ENCODE measurements at places on chromosomes 11 and 22.

DNA sequence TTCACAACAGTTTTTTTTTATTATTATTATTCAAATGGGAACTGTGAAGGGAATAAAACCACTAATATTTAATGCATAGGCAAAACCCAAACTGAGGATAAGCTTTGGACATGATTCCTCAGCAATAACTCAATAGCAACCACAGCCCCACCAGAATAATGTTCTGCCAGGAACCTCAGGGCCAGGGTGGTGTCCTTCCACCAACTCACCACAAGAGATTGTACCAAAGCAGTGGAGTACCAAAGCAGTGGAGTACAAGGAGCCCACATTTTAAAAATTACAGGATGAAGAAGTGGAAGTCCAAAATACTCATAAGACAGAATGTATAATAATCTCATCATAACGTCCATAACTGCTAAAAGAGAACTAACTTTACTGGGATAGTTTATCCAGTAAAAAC is 32.5 kb upstream of the FZD4 start:
- DNase-seq = no peak

- DNase-seq = no peak
Measured at GRCh38 chr11:66546966-66547661, 411 bp downstream of the ACTN3 start.

GRCh38 chr11:132358573-132358953 is 988.1 kb downstream of the NTM start:
- DNase-seq = no peak

GRCh38 chr11:17811352-17811751 is 76.8 kb downstream of the KCNC1 start:
- no peak for DNase-seq

DNA sequence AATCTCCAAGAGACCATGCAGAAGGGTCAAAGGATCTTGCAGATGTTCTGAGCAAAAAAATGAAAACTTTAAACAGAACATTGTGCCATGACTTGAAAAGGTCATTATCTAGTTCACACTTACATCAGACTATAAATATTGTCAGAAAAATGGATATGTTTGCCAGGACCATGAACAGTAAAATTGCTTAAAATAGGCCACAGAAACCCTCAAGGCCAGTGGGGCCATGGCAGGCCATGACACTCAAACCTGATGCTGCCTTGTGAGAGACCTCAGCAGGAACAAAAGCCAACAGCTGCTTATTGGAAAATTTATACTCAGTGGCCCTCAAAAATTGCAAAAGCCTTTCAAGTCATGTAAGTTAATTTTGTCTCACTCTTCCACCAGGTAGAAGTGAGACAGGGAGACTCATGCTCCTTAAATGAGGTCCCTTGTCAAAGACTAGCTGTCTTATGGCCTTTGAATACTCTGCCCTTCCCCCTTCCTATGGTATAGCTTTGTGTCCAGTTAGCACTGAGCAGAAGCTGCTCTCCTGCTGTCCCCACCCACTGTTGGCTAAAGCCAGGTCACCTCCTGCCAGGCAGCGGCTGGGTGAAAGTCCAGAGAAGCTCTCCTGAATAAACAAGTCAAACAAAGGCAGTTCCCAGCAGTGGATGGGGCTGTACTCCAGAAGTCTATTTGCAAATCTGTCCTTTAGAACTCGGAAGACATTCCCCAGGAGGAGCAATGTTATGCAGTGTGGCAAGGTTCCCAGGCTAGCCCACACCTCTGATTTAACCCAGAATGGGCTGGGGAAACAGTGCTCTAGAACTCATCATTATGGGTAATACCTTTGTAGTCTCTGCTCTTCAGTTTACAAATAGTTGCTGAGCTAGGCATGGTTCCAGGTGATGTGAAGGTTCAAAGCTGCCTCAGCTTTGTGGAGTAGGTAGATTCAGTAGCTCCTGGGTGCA is 21.4 kb downstream of the ADM start:
- DNase-seq = no peak

DNA sequence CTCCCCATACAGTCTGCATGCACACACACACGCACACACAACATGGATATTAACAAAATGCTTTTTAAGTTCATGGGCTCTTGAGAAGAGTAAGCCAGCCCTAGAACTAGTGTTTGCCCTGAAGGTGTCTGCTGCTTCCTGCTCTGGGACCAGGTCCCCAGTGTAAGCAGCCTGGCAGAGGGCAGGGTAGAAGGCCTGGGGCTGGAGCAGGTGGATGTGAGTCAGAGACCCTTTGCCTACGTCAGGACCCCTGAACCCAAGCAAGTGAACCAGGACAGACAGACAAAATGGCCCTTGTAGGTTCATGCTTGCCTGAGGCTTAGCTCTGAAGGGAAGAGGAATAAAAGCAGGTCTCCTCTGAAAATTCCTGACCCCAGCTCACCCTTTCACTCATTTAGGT is 357.9 kb downstream of the TBC1D22A start:
- no peak for DNase-seq

- DNase-seq = no peak
Measured at GRCh38 chr11:105003151-105003550, 19.8 kb downstream of the CASP5 start.

DNA sequence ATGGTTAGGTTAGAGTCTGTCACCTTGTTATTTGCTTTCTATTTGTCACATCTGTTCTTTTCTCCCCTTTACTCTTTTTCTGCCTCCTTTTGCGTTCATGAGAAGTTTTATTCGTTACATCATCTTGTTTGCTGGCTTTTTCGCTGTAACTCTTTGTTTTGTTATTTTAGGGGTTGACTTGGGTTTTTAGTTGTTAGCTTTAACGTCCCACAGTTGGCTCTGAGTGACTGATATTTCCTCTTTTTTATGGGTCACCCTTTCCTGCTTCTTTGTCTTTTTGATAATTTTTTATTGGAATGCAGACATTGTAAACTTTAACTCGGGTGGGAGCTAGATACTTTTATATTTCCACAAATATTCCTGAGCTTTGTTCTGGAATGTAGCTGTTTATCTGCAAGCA is 13.3 kb upstream of the TNNT3 start:
- DNase-seq = no peak

DNA sequence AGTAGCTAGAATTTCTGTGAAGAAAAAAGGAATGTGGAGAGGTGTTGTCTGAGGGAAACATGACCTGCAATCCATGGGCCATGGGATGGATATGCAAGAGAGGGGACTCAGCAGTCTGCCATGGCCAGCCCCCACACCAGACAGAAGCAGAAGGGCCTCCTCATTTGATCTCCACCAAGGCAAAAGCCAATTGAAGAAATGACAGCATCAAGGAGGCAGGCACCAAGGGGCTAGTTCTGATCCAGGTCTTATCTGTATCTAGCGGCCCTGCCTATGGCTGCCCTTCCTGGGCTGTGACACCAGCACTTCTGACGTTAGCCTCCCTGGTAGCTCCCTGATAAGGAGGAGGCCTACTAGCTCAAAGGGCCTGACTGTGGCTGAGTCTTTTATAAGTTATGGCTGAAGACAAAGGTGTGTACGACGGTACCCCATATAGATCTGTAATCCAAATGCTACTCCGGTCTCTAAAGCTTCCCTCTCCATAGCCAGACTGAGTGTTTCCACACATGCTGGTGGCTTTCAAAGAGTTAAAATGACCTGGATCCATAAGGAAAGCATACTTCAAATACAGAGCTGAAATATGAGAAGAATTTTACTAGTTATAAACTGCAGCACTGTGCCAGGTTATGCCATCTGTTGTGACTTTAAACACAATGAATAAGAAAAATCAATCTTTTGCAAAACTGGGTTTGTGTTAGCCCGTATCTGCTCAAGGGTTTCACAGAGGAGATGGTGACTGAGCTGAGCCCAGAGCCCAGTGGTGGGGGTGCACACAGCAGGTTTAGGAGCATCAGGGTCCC is 34.4 kb downstream of the HIRA start:
- DNase-seq = no peak

DNA sequence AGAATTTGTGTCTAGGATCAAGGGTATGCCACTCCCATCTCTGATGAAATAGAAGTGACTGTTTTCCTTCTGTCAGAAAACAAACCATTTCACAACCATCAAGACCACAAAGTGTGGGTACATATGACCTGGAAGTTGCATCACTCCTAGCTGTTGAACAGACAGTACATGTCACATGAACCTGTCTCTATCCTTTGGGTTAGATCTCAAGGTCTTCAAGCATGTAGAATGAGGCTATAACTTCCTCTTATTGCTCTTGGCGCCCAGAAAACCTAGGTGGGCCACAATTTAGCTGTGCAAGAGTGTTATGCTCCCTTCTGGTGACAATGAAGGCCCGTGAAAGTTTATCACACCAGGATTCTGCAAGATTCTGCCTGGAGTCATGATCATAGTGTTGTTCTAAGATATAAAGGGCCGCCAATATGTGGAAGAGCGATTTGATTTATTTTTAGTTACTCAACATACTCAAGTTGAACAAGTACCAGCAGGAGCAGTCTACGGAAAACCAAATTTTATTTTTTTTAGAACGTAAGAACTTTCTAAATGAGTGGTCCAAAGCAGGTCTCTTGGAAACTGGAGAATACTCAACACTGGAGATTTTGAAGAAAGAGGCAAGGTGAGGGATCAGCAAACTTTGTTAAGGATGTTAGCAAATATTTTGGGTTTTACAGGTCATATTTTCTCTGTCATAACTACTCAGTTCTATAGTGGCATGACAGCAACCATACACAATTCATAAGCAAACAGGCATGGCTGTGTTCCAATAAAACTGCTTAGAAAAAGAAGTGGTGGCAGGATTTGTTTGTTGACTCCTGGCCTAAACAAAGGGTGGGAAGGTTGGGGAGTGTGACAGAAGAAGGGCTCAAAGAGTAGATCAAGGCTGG is 101.8 kb downstream of the USP35 start:
- no peak for DNase-seq

DNA sequence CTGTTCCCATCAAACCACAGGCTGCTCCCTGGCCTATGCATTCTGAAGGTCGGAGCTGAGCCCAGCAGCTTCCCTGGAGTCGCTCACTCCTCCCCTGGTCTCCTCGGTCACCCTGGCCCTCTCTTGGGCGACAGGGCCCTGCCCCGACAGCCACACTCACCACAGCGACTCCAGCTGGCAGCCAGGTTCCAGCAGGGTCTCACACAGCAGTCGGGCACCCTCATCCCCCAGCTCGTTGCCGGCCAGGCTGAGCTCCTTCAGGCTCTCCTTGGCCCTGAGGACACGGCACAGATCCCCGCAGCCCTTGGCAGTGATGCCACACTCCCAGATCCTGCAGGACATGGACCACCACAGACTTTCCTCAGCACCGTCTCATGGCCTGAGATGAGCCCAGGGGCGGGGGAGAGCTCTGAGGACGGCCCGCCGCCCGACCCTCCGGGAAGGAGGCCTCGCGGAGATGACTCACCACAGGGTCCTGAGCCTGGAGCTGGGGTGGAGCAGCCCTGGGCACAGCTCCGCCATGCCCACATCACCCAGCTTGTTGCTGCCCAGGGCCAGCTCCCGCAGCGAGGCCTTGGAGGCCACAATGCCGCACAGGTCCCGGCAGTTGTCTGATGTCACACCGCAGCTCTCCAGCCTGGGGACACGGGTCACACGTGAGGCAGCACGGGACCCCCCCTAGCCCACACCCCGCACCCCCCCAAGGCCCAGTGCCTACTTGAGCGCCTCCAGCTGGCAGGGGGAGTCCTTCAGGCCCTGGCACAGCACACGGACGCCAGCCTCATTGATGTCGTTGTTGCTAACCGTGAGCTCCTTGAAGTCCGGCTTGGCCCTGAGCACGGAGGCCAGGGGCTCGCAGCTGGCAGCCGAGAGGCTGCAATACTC is 8.5 kb downstream of the RNH1 start:
- DNase-seq = no peak

- DNase-seq = no peak
Measured at GRCh38 chr11:1298695-1299492, 10.5 kb downstream of the TOLLIP start.

DNA sequence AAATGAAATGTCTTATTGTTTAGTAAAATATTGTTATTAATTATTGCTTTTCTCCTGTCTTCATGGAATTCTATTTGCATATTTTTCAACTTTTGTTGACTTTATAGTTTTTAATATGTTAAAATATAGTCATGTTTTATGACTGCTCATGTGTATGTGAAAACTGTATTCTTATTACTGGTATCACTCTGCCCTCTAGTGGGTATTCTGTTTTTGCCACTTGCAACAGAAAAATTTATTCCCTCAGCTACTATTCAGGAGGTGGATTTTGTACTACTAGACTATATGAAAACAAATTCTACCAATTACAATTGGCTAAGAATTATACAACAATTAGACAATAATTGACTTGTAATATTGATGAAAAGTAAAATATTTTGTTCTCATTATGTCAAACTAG is 45.0 kb downstream of the OR4C6 start:
- DNase-seq = peak; percentile 1

DNA sequence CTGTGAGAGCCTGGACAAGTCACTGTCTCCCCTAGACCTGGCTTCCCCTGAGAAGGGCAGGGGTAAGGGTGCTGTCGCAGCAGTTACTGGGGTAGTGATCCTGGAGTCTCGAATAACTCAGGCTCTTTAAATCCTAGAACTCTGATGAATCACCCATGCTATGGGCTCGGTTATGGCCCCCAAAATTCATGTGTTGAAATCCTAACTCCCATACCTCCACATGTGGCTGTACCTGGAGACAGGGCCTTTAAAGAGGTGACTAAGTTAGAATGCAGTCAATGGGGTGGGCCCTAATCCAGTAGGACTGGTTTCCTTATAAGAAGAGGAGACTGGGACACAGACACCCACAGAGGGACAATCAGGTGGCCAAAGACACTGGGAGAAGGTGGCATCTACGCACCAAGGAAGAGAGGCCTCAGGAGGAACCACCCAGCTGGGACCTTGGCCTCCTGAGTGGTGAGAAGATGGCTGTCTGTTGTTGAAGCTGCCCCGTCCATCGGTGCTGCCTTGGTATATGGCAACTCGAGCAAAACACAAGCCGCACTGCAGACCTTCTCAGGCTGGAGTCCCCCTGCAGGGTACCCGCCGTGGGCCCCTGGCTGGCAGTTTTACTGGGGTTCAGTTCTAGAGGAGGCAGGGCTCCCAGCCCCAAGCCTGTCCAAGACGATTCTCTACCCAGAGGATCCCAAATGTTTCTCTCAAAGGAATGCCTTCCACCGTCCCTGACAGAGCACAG is 48.8 kb upstream of the SHISAL1 start:
- no peak for DNase-seq

- no peak for DNase-seq
Measured at GRCh38 chr11:78656984-78657383, 82.3 kb upstream of the NARS2 start.

- DNase-seq = no peak
Measured at GRCh38 chr11:4050138-4050537, 44.5 kb upstream of the RRM1 start.

- no peak for DNase-seq
Measured at GRCh38 chr11:128789497-128790150, 77.5 kb downstream of the KCNJ1 start.

DNA sequence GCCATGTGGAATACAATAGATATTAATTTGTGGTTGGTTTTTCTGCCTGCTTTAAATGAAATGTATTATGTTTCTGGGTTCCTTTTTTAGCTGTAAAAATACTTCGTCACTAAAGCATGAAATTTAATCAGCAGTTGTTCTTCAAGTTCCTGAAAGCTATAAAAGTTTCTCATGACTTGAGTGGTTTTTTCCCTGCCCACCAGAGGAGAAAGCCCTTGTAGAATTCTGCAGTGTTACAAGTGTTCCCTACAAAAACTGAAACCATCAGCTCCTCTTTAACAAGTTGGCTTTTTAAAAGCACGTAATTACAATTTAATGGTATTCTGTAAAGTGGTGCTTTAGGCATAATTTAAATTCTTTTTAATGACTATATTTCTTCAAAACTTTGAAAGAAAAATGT is 56.2 kb downstream of the PANX1 start:
- DNase-seq = no peak
